SJCRH30 (cell line): ENCODE measurements at places on chromosomes 13 and 19. TPM values are rescaled to one million over a fixed set of nuclear protein-coding genes. Genes with fewer than 3 reads are reported as not detected.
A peak's percentile ranks its signal among the peaks of the same experiment; 100 is the strongest.

PCP2 gene
- not detected in 2 replicates for total RNA-seq

CEACAM7 gene
- total RNA-seq, result not detected in 2 replicates

MAST1 gene
- total RNA-seq, result 4.3 and 5.6 TPM in 2 replicates

LGALS14 gene
- not detected in 2 replicates for total RNA-seq

DNA sequence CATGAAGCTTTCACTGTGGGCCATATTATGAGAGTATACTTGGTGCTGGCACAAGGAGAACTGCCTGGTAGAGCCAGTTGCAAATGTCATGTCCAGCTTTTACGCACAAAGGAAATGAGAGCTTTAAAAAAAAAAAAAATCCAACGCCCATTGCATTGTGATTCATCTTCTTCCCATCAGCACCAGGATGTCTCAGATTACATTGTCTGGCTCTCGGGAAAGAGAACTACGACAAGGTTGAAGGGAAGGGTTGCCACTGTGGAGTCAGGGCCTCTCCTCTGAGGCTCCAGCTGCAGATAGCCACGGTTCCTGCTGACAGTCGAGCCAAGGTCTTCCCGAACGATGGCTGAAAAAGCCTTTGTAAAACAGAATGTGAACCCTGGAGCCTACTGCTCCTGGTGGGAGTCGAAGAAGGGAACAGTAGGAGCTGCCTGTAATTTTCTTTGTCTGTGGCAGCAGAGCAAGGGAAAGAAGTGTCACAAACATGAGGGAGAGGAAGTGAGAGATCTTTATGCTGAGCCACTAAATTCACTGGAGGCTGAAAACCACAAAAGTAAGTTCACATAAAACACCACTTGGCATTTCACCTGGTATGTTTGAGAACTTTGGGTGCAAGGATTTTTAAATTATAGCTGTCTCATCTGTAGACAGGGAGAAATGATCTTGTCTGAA lies 704.7 kb downstream of the DIAPH3 start:
- H3K27ac ChIP-seq, result peak overlapping the region; percentile 77
- peak overlapping the region; percentile 37 for H3K4me3 ChIP-seq
- H3K27me3 ChIP-seq, result no peaks in the 10 kb centered on the region
- peaks cover 6% of the 10 kb centered on the region for H3K4me1 ChIP-seq
- no peaks in the 10 kb centered on the region for H3K36me3 ChIP-seq

DNA sequence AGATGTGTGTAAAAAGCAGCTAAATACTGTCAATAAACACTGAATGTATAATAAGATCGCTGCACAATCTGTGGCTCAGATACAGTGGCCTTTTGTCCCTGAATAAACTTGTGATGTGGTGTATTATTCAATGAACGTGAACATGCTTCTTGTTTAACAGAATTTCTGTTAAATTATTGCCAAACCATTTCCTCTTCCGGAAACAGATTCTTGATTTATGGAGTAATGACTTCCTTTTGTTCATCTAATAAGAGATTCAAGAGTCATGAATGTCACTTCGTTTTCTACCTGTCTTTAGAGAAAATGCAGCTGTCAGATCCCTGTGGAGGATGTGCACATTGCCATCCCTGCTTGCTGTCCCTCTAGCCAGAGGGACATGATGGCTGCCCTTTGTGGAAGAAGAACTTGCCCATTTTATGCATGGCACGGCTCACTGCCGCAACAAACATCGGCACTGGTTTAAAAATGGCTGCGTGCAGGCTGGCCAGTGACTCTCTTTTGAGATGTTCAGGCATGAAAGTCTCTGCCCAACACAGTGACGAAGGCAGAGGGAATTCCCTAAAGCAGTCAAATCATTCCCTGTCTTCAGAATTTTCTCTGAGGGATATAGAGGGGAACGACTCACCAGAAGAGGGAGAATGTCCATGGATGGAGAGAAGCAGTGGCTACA lies 3.1 kb upstream of the TNFSF13B start:
- no peaks in the 10 kb centered on the region for H3K27me3 ChIP-seq
- H3K27ac ChIP-seq, result no peak overlapping the region
- no peak overlapping the region for H3K4me3 ChIP-seq
- peaks cover 4% of the 10 kb centered on the region; the same call in 1 of the 2 replicates for H3K4me1 ChIP-seq

GRCh38 chr19:6020166-6020882 lies 42.4 kb upstream of the RANBP3 start:
- H3K4me1 ChIP-seq, result no peaks in the 10 kb centered on the region
- H3K27me3 ChIP-seq, result no peaks in the 10 kb centered on the region
- H3K4me3 ChIP-seq, result no peak overlapping the region
- DNase-seq, result no peak
- no peaks in the 10 kb centered on the region for H3K36me3 ChIP-seq

DNA sequence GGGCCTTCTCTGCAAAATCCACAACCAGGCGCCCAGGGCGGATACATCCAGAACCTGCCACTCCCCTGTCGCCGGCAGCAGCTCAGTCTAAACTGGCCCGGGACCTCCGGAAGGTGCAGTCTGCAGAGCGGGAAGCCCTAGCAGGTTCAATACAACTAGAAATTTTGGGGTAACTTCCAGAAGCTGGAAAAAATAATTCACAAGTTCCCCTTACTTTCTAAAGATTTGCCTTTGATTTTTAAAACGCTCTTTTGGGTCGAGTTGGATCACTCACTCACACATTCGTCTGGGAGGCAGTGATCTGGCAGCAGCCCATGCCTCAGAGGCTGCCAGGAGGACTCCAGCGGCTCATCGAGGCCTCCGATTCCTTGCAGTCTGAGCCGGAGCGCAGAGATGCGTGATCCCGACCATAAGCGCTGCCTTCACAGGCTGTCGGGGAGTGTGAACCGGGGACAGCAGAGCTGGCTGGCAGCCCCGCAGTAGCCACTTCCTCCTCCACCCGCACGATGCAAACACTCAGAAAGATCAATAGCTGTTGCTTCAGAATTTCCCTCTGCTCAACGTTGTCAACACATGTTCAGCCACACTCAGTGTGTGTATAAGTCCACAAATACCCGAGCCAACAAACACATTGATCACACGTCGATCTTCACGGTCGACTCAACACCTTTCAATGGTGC lies 35.6 kb upstream of the ZNF507 start:
- H3K4me3 ChIP-seq, result no peak overlapping the region
- DNase-seq, result no peak
- no peaks in the 10 kb centered on the region for H3K4me1 ChIP-seq
- no peaks in the 10 kb centered on the region for H3K27me3 ChIP-seq
- H3K36me3 ChIP-seq, result no peaks in the 10 kb centered on the region

GRCh38 chr19:5586300-5587070 lies 18.7 kb upstream of the TINCR start:
- H3K27me3 ChIP-seq, result no peaks in the 10 kb centered on the region
- H3K36me3 ChIP-seq, result peaks cover 35% of the 10 kb centered on the region
- no peak for DNase-seq
- H3K4me1 ChIP-seq, result peaks cover 20% of the 10 kb centered on the region; the same call in 1 of the 2 replicates
- peak overlapping the region; percentile 53 for H3K27ac ChIP-seq
